Activated CD8-positive, alpha-beta T cell treated with anti-CD3 and anti-CD28 coated beads, Interleukin-2, amount 10 ng/mL, durations not matched to agents 7 days and 5 days (primary cell): ENCODE measurements at places on chromosomes 12 and 14. TPM values are rescaled to one million over a fixed set of nuclear protein-coding genes. Genes with fewer than 3 reads are reported as not detected.

Gene MYO1A
- 1.4 TPM for total RNA-seq

DNA sequence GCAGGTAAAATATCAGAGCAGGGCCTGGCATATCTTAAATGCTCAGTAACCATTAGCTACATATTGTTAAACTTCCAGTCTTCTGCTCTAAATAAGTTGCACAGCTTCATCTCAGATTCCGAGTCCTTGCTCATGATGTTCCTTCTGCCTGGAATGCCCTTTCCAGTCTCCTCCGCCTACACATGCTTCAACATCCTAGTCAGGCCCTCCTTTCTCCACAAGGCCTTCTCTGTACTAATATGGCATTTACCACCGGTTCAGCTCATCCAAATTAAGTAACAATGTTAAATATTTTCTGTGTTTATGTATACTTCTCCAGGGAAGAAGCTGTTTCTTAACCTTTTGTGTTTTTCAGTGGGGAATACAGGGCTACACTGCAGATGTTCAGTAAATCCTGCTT lies 8.5 kb downstream of the DHH start:
- no peak overlapping the region for H3K27ac ChIP-seq
- H3K36me3 ChIP-seq, result no peaks in the 10 kb centered on the region
- DNase-seq, result no peak
- H3K27me3 ChIP-seq, result peaks cover 21% of the 10 kb centered on the region
- no peak overlapping the region for H3K4me3 ChIP-seq

GRCh38 chr12:102950107-102950949 lies 7.1 kb upstream of the ASCL1 start:
- peak overlapping the region; percentile 3 for H3K4me3 ChIP-seq
- no peaks in the 10 kb centered on the region for H3K36me3 ChIP-seq
- peaks cover 23% of the 10 kb centered on the region for H3K4me1 ChIP-seq

Gene RIPK3
- 28.6 TPM for total RNA-seq

GRCh38 chr12:87329076-87329863 lies 699.9 kb downstream of the C12orf50 start:
- no peak overlapping the region for H3K4me3 ChIP-seq
- H3K27me3 ChIP-seq, result no peaks in the 10 kb centered on the region
- no peaks in the 10 kb centered on the region for H3K4me1 ChIP-seq
- H3K27ac ChIP-seq, result no peak overlapping the region
- no peak for DNase-seq

Gene SLC25A47
- total RNA-seq, result not detected

- H3K27me3 ChIP-seq, result peaks cover 6% of the 10 kb centered on the region
- H3K4me3 ChIP-seq, result no peak overlapping the region
- H3K36me3 ChIP-seq, result no peaks in the 10 kb centered on the region
- no peak overlapping the region for H3K27ac ChIP-seq
Observed at GRCh38 chr12:5480218-5480937, 48.5 kb downstream of the NTF3 start.

DNA sequence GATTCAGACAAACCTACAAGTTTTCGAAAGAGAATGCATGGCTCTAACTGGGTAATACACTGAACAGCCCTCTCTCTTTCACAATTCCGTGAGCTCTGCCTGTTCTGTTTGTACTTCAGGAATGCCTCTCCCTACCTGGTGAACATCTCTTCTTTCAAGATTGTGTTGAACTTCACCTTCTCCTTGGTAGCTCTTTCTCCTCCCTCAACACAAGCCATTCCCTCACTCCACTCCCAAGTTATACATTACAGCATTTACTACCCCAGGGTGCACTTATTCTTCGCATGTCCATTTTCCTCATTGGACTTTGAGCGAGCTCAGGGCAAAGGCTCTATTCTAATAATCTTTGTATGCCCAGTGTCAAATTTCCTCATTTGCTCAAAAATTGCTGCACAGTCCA lies 28.3 kb downstream of the NRDE2 start:
- no peak for DNase-seq
- no peak overlapping the region for H3K27ac ChIP-seq
- peaks cover 35% of the 10 kb centered on the region for H3K36me3 ChIP-seq
- no peak overlapping the region for H3K4me3 ChIP-seq
- H3K27me3 ChIP-seq, result no peaks in the 10 kb centered on the region
- peaks cover 10% of the 10 kb centered on the region for H3K4me1 ChIP-seq

DNA sequence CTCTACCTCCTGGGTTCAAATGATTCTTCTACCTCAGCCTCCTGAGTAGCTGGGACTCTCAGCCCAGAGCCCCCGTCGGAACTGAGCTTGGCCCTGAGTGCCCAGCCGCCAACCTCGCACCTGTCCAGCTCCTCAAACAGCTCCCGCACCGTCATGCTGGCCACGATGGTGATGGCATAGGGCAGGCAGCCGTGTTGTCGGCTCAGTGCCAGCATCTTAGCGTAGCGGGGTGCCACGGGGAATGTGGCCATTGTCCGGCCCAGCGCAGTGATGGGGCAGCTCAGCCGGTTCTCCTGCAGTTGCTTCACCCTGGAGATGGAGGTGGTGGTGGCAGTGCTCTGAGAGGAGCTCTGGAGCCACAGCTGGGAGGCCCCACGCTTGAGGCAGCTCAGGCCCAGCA lies 32.4 kb downstream of the DHX37 start:
- no peaks in the 10 kb centered on the region for H3K27me3 ChIP-seq
- peaks cover 47% of the 10 kb centered on the region for H3K36me3 ChIP-seq
- H3K4me1 ChIP-seq, result peaks cover 3% of the 10 kb centered on the region
- no peak overlapping the region for H3K4me3 ChIP-seq
- H3K27ac ChIP-seq, result no peak overlapping the region
